ENCODE measurements at places on chromosomes 13 and 19.

DNA sequence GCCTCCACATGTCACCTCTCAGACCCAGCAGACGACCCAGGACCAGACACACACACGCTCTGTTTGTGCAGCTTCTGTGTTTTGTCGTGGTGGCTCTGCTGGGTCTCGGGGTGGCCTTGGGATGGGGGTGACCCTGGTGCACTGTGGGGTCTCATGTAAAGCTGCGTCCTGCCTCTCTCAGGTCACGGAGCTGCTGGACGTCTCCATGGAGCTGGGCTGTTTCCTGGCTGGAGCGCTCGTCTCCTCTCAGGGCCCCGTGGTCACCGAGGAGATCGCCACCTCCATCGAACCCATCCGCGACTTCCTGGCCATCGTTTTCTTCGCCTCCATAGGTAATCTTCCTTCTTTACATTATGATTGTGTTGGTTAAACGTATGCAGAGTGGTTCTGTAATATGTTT is 45.4 kb upstream of the TFDP1 start:
- DNase-seq, result no peak

- DNase-seq, result no peak
These were observed 14.1 kb upstream of the PRKD2 start for GRCh38 chr19:46731007-46731501.

DNA sequence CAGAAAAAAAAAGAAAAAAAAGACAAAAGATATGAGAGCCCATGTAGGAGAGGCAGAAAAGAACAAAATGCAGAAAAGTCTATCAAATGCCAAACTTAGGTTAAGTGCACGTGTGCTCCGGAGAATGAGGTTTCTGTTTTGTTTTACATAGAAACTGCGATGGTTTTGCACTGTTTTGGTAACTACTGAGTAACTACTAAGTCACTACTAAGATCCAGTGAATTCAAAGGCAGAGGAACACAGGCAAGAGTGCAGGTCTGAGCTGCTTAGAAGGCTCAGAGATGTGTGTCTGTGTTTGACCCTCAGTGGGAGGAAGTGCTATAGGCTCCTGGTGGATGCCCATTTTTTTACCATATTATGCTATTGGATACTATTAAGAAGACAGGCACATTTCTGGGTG is 299.3 kb downstream of the NDFIP2 start:
- DNase-seq, result no peak

GRCh38 chr13:58883405-58883804 is 1251.9 kb downstream of the PCDH17 start:
- no peak for DNase-seq

- DNase-seq, result no peak
These were observed 19.6 kb downstream of the ELL start for GRCh38 chr19:18502246-18502637.

GRCh38 chr13:92137520-92137919 is 739.1 kb downstream of the GPC5 start:
- DNase-seq, result no peak

DNA sequence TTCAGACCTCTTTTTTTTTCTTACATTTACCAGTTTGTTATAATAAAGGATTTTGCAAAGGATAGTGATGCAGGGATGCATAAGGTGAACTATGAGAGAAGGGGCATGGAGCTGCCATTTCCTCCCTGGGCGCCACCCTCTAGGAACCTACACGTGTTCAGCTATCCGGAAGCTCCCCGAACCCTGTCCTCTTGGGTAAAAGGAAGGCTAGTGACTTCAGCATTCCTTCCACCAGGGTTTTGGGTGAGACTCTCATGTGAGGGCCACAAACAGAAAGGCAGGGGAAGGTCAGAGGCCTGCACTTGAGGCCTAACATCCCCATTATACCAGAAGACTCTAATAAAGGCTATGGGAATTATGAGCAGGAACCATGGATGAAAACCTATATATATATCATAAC is 57.3 kb downstream of the IFT88 start:
- DNase-seq, result no peak

DNA sequence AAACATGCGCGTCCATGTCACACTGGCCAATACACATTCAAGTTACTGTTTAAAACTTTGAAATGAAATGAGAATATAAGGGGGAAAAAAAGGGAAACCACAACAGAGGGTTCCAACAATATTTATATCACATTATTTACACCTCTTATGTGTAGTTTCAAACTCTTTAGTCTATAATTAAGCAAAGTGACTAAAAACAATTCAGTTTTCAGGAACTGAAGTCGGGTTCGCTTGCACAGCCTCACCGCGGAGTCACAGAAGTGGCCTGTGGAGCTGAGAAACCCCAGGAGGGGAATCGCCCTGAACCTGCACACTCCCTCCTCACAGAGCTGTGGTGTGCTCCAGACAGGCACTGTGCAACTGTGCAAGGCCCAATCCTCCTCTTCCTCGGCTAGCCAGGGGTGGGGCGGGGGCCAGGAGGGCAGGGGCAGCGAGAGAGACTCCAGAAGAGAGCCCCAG is 75.9 kb downstream of the STK24 start:
- no peak for DNase-seq

DNA sequence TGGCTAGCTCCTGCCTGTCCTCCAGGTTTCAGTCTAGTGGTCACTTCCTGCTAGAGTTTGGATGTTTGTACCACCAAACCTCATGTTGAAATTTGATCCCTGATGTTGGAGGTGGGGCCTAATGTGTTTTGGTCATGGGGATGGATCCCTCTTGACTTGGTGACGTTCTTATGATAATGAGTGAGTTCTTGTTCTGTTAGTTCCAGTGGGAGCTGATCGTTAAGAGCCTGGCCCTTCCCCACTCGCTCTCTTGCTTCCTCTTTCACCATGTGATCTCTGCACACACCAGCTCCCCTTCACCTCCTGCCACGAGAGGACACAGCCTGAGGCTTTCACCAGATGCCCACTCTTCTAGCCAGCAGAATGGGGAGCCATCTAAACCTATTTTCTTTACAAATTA is 86.8 kb upstream of the SCEL start:
- peak; percentile 25 for DNase-seq

GRCh38 chr13:35664747-35665146 is 188.3 kb upstream of the MAB21L1 start:
- no peak for DNase-seq

DNA sequence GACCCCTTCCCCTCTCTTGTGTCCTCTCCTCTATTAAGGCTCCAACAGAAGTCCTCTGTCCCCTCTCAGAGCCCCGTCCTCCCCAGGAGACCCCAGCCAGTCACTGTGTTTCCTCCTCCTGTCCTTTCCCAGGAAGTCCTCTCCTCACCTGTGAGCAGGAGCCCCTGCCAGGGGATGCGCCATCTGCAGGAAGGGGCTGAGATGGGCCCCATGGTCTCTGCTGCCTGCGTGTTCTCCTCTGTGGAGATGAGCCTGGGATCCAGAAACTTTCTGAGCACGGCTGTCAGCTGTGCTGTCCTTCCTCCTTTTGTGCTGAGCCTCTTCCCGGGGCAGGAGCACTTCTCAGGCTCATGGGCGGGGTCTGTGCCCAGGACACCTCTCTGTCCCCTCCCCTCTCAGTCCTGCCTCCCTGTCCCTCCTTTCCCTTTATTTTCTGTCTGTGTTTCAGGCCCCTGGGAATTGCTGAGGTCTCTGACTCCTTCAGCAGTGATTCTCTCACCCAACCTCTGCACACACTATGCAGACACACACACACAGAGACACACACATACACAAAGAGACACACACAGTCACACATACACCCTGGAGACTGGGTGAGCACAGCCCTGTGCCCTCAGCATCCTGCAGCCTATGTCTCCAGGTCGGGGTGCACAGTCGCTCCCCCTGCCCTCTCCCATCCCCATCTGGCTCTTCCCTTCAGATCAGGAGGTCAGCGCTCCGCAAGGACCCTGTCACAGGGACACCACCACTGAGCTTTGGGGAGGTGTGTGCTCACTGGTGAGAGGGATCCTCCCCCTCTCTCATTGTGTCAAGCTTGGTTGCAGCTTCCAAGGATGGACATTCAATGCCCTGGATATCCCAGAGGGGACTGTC is at the start of gene CEACAM8:
Gene CEACAM8, minus strand, starts transcription at position 308 of the 873 bp plus-strand sequence. Its CDS starts 96 bp downstream, at position 212.
- DNase-seq, result no peak

DNA sequence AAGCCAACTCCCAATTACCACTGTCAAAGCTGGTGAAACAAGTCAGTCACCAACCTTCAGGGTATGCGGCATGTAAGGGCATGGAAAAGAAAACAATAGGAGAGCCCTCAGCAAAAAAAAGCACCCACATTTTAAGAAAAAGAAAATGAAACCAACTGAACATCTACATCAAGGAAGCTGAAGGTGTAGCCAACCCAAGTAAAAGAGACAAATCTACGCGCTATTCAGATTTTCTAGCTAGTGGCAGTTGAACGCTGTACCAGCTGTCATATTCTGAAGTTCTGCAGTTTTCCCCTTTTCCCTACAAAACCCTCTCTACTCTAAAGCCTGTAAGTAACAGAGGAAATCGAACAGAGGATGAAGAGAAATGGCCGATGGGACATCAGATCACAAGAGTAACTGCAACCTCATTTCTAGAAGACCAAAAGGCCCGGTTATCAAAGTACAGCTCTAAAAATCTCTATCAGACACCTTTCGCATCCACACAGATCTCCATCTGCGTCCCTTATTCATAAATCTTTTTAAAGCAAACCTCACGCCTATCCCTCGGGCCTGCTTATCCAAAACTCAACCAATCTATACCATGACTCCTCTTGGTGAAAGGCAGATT is 1.4 kb downstream of the MYCBP2 start:
- DNase-seq, result no peak

- no peak for DNase-seq
These were observed 77.4 kb upstream of the SPATA13 start for GRCh38 chr13:24083141-24083540.

- no peak for DNase-seq
These were observed 17.3 kb upstream of the RELB start for GRCh38 chr19:44984005-44984404.

- DNase-seq, result no peak
These were observed 18.4 kb upstream of the SIGLEC14 start for GRCh38 chr19:51664997-51665396.

- no peak for DNase-seq
These were observed 11.4 kb downstream of the SLC1A6 start for GRCh38 chr19:14968247-14968646.

- DNase-seq, result no peak
These were observed 25.3 kb downstream of the RASA3 start for GRCh38 chr13:114106991-114107685.

DNA sequence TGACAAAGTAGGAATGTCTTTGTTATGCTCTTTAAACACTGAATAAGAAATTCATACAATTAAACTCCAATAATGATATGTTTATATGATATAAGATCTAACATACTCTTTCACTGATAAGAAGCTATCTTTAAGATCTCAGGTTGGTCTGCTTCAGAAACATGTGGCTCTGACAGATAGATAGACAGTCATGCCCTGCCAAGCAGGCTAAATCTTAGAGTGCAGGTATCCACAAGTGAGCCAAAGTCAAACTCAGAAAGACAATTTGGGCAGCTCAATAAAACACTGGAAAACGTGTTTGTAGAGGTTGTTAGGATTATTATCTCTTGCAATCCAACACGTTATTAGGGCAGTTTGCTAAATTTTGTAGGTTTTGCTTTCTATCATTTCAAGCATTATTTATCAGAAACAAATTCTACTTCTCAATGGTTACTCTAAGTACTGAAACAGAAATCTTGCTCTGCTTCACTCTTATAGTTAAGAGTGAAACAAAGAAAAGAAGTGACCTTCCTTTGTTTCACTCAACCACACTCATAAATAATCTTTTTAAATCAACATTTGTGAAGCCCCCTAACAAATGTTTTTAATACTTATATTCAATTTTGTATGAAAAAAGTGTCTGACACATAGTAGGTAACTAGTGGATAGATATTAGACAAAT is 1255.6 kb downstream of the DIAPH3 start:
- DNase-seq, result no peak

- no peak for DNase-seq
These were observed 19.2 kb downstream of the LPAR6 start for GRCh38 chr13:48393698-48394085.

DNA sequence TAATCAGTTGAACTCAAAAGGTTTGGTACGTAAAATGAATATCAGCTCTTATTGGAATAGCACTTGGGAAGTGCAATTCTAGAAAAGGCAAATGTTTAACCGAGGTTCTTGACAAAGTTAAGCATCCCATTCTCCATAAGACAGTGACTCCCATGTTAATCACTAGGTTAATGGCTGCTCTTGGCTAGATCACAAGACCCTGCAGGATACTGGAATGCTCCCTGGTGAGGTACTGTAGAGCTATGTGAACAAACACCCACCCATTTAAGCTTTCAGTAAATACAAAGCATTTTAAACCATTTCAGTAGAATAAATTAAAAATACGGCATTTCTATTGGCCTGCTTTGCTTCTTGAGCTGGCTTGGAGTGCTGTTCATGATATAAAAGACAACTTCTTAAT is 56.5 kb downstream of the TDRD3 start:
- DNase-seq, result no peak

- no peak for DNase-seq
These were observed 1.2 kb upstream of the DCLK1 start for GRCh38 chr13:36132376-36132775.

DNA sequence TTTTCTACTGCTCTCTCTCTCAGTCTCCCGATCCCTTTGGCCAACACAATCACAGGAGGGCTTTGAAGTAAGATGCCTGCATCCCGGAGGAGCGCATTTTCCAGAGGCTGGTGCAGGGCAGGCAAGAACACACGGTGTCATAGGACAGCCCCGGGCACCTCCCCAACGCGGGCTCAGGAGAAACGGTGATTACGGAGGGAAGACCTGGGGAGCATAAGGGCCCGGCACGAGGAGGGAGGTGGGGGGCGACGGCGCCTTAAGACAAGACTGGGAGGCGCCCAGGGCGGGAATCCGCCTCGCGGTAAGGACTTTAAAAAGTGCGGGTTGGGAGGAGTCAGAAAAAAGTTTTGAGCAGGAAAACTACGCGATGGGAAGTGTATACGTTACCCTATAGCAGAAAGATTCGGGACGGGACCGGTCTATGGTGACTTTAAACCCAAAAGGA is 18.7 kb upstream of the ZNF888 start:
- no peak for DNase-seq

- DNase-seq, result no peak
These were observed 605 bp downstream of the TMEM255B start for GRCh38 chr13:113759525-113760137.

DNA sequence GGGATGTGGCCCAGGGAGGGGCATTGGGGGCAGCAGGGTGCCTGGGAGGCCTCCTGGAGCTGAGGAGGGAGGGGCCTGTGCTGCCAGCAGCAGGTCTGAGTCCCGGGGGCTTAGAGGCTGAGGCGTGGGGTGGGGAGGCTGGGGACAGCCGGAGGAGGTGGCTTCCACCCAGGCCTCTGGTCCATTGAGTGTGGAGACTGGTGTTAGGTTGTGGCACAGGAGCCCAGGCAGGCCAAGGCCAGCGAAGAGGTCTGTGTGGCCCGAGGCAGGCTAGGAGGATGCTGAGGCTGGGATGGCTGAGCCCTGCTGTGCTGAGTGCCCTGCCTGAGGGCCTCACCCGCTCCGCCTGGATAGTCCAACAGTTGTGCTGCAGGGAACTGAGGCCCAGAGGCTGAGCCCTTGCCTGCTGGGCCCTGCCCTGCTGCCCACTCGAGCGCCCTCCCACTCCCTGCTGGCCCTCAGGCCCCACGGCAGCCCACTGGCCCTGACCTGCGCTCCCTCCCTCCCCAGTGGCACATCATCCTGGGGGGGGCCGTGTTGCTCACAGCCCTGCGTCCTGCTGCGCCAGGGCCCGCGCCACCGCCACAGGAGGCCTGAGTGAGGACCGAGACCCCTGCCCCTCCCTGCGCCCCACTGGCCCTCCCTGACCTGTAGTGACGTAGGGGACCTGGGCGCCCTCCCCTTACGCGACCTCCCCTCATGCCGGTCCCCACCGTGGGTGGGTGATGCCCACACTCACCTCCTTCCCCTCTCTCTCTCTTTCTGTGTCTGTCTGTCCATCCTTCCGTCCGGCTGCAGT is 4.9 kb upstream of the GARIN5A start:
- no peak for DNase-seq

- DNase-seq, result peak; percentile 60
These were observed 24.9 kb upstream of the HNRNPA1L2 start for GRCh38 chr13:52617070-52618060.
